ENCODE measurements at places on chromosomes 1 and 21.

DNA sequence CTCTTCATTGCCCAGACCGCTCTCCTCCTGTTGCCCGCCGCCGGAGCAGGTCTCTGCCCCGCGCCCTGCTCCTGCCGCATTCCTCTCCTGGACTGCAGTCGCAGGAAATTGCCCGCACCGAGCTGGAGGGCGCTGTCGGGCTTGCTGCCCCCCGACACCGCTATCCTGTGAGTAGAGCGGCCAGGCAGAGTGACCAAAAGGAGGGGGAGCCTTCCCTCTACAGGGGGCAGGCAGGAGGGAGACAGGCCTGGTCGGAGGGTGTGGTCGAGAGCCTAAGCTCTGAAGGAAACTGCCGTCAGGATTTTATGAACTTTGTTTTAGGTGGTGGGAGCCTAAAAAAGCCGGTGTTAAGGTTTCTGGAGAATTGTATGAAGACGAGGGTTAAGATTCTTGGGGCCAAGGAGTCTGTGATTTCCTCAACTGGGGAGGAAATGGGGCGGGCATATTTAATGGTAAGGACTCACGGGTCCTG, 517 bp downstream of the LRIG2 start:
- no peak for DNase-seq

DNA sequence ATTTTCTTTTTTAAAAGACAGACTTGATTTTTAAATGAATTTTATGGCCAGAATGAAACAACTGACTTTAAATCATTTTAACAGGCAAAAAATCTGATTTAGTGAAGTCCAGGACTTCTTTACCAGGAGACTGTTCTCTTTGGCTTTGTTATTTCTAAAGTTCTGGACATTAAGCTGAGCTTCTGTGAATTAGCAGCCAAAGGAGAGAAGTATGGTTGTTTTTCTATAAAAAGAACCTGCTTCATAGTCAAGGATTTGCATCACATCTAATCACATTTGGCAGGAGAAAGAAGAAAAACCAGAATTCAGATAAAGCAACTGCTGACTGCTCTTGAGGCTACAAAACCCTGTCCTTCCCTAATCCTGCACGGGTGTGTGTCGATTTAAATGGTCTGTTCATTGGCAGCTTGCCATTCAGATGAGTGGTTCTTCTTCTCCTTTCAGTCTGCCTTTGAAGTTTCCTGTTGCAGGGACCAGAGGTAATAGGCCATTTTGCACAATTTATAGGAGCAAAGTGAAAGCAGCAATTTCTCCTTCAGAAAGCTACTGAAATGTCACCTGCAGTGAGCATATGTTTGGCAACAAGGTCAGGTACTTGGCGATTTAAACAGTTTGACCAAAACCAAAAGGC, 215.4 kb downstream of the OLFM3 start:
- DNase-seq, result no peak

DNA sequence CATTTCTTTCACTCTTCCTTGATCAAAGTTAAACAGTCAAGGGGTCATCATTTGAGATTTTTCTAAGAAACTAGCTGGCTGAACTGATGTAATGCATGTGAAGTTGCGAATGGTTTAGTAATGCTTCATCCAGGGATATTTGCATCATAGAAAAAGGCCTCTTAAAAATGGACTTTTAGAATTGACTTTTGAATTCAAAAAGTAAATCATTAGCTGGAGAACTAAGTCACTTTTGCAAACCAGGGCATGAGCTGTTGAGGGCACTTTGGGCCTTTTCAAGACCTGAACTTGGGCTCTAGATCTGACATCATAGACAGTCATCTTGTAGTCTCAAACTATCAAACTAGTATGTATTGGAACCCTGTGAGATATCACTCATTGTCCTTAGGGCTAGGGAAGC, 85.0 kb downstream of the GRIK1 start:
- DNase-seq, result no peak

GRCh38 chr1:211331011-211331709, 4.5 kb downstream of the TRAF5 start:
- DNase-seq, result no peak

DNA sequence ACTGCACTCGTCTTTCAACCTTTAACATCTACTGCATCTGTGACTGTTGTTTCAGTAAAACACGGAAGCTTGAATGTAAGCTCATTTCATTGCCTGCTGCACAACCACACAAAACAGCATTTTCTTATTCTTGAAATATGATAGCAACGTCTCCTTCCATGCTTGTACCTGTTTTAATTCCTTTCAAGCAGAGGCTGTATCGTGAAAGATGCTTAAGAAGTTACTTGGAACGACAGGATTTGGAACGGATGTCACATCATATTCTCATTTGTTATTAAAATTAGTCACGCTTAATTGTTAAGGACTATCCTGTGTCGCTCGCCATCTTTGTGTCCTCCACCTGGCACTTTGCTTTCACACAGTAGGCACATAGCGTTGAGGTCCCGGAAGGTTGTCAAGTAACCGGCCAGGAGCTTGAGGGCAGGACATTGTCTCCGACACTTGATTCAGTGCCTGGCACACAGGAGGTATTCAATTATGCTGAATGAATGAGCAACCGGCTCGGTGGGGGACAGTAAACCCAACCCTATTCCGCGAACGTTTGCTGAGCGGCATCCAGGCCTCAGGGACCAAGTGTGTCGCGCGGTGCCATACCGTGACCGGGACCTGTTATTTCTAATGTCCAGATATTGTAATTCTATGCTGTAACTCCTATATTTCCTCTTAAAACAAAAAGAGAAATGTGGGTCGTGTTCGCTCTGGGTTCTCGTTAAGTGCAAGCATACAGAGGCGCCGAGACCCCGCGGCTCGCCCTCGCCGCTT, 499 bp upstream of the SH3GLB1 start:
- no peak for DNase-seq

DNA sequence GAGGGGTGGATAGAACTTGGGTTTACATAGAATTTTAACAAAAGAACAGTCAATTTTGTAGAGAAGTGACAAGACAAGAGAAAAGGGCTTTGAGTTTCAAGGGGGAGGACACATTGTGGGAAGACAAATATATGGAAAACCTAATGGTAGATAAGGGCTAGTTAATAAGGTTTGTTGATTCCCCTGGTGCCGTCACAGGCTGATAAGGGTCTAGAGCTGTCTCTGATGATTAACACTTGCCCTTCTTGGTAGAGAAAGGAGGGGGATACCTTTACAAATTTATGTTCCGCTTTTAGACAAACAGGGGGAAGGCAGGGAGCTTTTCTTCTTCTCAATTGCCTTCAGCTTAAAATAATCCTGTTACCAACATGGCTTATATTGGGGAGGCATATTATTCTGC, 124.3 kb downstream of the ETS2 start:
- DNase-seq, result no peak

GRCh38 chr1:44405798-44406736, 1.0 kb downstream of the RNF220 start:
- no peak for DNase-seq

- DNase-seq, result no peak
Observed at GRCh38 chr1:67847466-67847865, 14.2 kb upstream of the GNG12 start.

- DNase-seq, result no peak
Observed at GRCh38 chr1:21089299-21089698, 87.4 kb downstream of the EIF4G3 start.

- DNase-seq, result no peak
Observed at GRCh38 chr1:238672262-238672661, 714.1 kb upstream of the CHRM3 start.

DNA sequence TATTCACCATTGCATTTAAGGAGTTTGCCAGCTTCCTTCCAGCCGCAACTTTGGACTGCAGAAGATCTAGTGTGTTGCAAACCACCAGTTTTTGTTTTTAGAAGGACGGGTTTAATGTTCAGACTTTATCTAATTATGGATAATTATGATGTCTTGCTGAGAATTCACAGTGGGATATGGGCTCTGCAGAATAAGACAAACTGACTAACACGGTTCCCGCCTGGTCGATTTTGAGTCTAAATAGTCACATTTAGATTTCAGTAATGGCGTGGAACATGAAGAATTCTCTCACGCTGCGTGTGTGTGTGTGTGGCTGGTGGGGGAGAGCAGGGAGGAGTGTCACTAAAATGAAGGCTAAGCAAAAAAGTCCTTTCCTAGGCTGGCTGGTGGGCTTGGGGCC, 48.5 kb upstream of the DMRTB1 start:
- no peak for DNase-seq

- DNase-seq, result no peak
Observed at GRCh38 chr1:32014199-32014947, 705 bp downstream of the KHDRBS1 start.

GRCh38 chr1:2460203-2460602, 15.9 kb upstream of the PLCH2 start:
- DNase-seq, result no peak

- DNase-seq, result no peak
Observed at GRCh38 chr1:214364786-214365295, 83.9 kb downstream of the SMYD2 start.

DNA sequence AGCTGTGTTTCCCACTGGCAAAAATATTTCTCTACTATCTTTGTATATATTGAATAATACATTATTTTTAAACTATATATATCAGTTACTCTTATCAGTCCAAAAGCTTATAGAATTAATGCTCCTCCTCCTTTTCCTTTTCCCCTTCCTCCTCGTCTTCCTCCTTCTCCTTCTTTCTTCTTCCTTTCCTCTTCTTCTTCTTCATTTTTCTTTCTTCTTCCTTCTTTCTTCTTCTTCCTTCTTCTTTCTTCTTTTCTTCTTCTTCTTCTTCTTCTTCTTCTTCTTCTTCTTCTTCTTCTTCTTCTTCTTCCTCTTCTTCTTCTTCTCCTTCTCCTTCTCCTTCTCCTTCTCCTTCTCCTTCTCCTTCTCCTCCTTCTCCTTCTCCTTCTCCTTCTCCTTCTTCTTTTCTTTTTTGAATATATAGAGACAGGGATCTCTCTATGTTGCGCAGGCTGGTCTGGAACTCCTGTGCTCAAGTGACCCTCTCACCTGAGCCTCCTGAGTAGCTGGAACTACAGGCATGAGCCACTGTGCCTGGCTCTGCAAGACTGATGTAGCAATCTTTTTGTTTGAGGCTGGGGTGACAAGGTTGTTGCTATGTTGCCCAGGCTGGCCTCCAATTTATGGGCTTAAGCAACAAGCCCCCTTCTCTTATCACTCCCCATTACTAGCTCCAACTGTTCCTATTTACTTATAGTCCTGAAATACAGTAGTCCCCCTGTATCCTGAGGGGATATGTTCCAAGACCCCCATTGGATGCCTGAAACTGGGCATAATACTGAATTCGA, 47.4 kb downstream of the MAGI3 start:
- DNase-seq, result no peak

- no peak for DNase-seq
Observed at GRCh38 chr1:243646841-243647240, 203.2 kb downstream of the AKT3 start.

GRCh38 chr1:175163702-175164101, 28.9 kb downstream of the KIAA0040 start:
- DNase-seq, result no peak

- DNase-seq, result no peak
Observed at GRCh38 chr1:234777856-234778220, 167.9 kb upstream of the IRF2BP2 start.

GRCh38 chr21:36255663-36256062, 64.3 kb upstream of the MORC3 start:
- no peak for DNase-seq

GRCh38 chr1:179082333-179082998, 596 bp downstream of the TOR3A start:
- DNase-seq, result peak; percentile 28
